ENCODE measurements at places on chromosomes 7 and 10. TPM values are rescaled to one million over a fixed set of nuclear protein-coding genes. Genes with fewer than 3 reads are reported as not detected.

The ZNF804B gene
- not detected for total RNA-seq

GRCh38 chr7:112869111-112869774, 79.0 kb upstream of the TMEM168 start:
- DNase-seq, result peak; percentile 74

DNA sequence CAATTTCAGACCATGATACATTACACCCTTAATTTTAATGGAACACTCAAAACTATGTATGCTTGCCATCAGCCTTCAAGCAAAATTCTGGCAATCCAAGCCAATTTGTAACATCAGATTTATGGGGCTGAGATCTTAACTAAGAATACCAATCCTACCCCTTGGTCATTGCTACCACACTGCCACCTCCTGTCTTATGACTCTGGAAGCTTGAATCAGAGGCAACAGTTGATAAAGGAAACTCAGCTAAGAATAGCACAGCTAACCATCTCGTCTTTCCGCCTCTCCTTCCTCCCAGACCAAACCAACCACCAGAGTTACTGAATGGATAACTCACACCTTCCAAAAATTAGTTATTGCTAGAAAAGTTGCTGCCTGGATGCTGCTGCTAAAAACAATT, 7.4 kb downstream of the IGF2BP3 start:
- DNase-seq, result peak; percentile 61

DNA sequence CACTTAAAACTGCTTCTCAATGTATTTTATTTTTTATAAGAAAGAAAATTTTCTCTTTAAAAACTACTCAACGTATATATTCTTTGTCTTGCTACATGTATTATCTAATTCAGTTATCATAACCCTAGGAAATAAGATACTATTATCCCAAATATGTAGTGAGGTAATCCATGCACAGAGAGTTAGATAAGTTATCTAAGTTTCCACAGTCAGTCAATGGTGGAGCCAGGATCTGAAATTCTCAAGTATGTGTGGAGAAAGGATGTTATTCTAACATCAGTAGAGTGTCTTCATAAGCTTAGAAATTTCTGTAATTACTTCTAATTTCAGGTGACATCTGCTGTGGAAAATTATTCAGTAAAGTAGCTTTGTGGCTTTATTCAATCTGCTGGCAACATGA, 239.9 kb downstream of the CSTF2T start:
- no peak for DNase-seq

DNA sequence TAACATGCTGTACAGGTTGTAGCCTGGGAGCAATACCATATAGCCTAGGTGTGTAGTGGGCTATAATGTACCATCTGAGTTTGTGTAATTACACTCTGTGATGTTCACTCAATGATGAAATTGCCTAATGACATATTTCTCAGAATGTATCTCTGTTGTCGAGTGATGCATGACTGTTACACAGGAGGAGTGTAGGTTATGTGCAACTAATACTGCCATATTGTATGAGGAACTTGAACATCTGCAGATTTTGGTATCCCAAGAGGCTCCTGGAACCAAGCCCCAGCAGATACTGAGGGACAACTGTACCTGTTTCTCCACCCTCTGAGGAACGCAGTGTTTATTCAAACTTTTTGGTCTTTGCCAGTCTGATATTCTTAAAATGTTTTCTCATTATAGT, 38.6 kb downstream of the NACAD start:
- DNase-seq, result no peak

The SKAP2 gene
- 18.4 TPM for total RNA-seq

GRCh38 chr7:31020161-31020560, 31.9 kb upstream of the ADCYAP1R1 start:
- no peak for DNase-seq

- peak; percentile 85 for DNase-seq
These were observed 1.4 kb downstream of the CAV1 start for GRCh38 chr7:116525913-116526861.

The ARHGEF35 gene
- 10.8 TPM for total RNA-seq

The SCART1 gene
- 2.4 TPM for total RNA-seq

The APBB1IP gene
- not detected for total RNA-seq

The ALOX5 gene
- total RNA-seq, result 0.11 TPM

DNA sequence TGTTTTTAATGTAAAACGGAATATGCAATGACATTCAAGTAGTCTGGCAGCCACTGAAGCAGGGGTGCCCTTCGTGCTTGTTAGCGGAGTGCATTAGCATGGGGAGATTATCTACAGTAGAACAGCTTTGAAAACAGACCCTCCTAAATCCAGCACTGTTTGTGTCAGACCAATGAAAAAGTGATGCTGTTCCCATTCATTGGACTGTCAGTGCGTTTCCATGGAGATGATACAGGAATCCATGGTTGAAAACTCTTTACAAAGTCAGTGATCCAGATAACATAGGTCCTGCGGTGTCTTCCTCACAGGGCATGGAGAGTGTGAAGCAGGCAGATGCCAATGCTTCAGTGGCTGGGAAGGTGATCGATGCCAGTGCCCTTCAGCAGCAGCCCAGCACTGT, 73.6 kb downstream of the ITGB8 start:
- DNase-seq, result no peak

DNA sequence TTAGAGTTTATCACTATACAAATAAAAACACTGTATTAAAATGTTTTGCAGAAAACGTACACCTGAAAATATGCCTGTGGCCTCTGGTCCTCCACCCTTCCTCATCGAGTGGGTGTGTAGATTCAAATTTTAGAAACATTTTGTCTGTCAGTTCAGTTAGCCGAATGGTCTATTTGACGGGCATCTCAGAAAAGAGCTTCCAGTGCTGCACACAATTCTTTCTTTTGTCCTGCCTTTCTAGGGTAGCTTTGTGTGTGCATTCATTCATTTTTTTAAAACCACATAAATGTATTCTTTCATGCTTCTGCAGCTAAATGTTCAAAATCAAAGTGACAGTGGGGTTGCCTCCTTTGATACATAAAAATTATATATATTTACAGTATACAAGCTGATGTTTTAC, 46.8 kb downstream of the GNAI1 start:
- DNase-seq, result no peak

GRCh38 chr7:66505009-66505408, 123.7 kb upstream of the KCTD7 start:
- DNase-seq, result no peak

DNA sequence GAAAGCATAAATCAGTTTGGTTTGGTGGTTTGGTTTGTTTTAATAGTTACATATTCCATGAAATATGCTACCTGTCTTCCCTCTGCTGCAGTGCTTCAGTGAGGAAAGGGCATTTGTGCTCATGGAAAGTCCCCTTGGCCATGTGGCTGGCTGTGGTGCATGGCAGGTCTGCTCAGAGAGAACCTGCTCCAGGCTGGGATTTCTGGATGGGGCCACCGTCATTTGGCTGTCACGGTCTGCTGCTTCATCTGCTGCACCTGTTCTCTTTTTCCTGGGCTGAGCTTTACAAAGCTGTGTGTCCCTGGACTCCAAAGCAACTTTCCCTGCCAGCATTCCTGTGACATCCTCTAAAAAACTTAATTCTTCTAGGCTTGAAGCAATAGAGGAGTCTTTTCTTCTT, 8.9 kb downstream of the CDK14 start:
- DNase-seq, result no peak

- no peak for DNase-seq
These were observed 247.3 kb upstream of the AOAH start for GRCh38 chr7:36971515-36972139.

GRCh38 chr10:27621461-27621860, 117.4 kb downstream of the RAB18 start:
- no peak for DNase-seq

GRCh38 chr10:103870516-103870915, 15.1 kb upstream of the SH3PXD2A start:
- peak; percentile 79 for DNase-seq

GRCh38 chr7:158783595-158783994, 45.7 kb downstream of the ESYT2 start:
- DNase-seq, result peak; percentile 12

The NOS3 gene
- 2.5 TPM for total RNA-seq

The CDC14C gene
- not detected for total RNA-seq

DNA sequence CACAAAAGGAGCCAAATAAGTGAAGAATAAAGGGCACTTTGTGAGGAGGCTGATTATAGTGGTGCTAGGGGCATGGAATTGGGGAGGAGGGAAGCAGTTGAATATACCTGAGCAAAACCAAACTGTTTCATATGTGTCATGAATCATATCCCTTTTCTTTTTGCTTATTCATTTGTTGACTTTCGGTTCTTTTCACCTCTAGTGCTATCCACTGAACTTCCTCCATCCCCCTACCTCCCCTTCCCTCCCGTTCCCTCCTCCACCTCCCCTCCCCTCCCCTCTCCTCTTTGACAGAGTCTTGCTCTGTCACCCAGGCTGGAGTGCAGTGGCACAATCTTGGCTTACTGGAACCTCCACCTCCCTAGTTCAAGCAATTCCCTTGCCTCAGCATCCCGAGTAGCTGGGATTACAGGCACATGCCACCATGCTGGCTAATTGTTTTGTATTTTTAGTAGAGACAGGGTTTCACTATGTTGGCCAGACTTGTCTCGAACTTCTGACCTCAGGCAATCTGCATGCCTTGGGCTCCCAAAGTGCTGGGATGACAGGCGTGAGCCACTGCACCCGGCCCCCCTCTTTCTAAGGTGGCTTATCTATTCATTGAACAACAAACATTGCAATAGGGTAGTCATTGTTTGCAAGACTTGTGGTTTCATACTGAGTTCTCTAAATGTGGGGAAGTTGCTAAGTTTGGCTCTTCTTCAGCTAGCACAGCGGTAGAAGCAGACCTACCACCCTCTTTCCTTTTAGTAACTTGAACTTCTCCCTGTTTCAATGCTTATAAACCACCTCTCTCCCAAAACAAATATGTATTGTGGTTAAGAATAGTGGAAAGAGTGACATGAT, 150.4 kb upstream of the PRPS1L1 start:
- DNase-seq, result peak; percentile 95

DNA sequence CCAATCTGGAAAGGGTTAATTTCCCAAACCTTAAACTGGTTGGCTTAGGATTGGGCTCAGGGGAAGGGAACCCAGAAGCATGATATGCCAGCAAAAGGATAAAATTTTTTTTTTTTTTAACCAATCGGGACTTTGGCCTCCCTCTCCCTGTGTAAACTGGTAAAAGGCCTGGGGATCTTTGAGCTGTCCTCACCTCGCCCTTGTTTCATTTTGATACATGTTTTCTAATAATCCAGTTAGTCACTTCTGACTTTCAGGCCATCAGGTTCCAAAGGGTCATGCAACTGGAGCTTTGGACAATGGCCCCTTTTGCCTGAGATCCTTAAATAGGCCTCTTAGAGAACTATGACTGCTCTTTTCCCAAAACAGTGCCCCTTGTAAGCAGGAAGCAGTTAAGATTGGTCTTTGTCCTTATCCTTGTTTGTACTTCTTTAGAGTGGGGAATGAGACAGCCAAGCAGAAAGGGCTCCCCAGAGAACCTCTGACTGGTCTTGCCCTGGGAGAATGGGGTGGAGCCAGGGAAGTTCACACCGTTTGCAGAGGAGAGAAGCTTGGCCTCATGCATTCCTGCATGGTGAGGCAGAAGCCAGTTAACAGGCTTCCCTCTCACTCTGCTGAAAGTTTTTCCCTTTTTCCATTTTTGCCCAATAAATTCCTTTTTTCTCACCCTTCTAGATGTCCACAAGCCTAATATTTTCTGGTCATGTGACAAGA, 424.2 kb upstream of the CNTNAP2 start:
- DNase-seq, result no peak

DNA sequence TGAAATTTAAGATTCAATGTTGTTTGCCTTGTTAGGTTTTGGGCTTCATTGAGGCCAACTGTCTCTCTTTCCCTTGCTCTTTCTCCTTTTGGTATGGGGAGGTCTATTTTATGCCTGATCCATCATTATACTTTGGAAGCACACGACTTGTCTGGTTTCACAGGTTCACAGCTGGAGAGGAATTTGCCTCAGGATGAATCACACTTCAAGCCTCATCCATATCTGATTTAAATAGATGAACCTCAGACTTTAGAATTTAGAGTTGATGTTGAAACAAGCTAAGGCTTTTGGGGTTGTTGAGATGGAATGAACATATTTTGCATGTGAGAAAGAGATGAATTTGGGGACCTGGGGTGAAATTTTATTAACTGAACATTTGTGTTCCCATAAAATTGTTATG, 150.5 kb upstream of the IGFBP3 start:
- DNase-seq, result no peak

GRCh38 chr10:931326-932318, at the start of gene LARP4B:
Gene LARP4B (minus strand): TSS chr10:931705. CDS start chr10:885721, 45,984 bp downstream.
- DNase-seq, result peak; percentile 88

GRCh38 chr7:123154231-123154860, 45.4 kb downstream of the SLC13A1 start:
- peak; percentile 86 for DNase-seq

GRCh38 chr10:5018134-5018533, 14.5 kb upstream of the AKR1C2 start:
- DNase-seq, result no peak

GRCh38 chr10:12703813-12704212, 297.7 kb downstream of the CCDC3 start:
- peak; percentile 81 for DNase-seq

- DNase-seq, result no peak
These were observed 120.1 kb downstream of the PTPN20 start for GRCh38 chr10:47031211-47031900.

GRCh38 chr7:37663693-37664092, 19.9 kb upstream of the GPR141 start:
- DNase-seq, result no peak

- no peak for DNase-seq
These were observed 277.6 kb downstream of the KCNMA1 start for GRCh38 chr10:77359950-77360520.

The SORBS1 gene
- 3.7 TPM for total RNA-seq

GRCh38 chr7:67842571-67842970, 845.9 kb downstream of the TYW1 start:
- DNase-seq, result no peak

The GPER1 gene
- total RNA-seq, result 4.9 TPM

The HOXA3 gene
- 13.8 TPM for total RNA-seq

The ARMS2 gene
- total RNA-seq, result not detected

Data from PC-3 (cell line).